ENCODE measurements at places on chromosomes 7 and 10.

DNA sequence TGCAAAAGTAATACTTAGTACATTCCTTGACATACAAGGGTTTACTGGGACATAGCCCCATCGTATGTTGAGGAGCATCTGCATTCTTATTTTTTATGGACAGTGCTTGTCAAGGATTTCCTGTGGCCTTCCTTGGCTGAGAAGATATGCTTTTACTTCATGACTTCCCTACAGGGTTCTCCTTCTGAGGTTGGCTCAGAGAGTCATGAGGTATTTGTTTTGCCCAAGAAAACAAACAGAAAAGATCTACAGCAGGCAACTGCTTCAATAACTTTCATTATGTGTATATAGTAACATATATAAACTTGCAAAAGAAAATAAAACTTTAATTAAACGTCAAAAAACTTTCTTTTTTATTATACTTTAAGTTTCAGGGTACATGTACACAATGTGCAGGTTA is 577.2 kb upstream of the SEMA3D start:
- DNase-seq: no peak

GRCh38 chr10:14688606-14689005 is 86.1 kb downstream of the FAM107B start:
- DNase-seq: no peak

GRCh38 chr10:104472957-104473745 is 119.5 kb downstream of the CFAP58 start:
- no peak for DNase-seq

- DNase-seq: no peak
These were observed 906.7 kb downstream of the GRID1 start for GRCh38 chr10:85459906-85460305.

All from glutamatergic neuron (in vitro differentiated cells).